ENCODE measurements at places on chromosomes 12 and 14.

- no peak for DNase-seq
Measured at GRCh38 chr14:30204431-30204980, 276.9 kb upstream of the PRKD1 start.

GRCh38 chr12:131043401-131043871 is 89.7 kb downstream of the ADGRD1 start:
- DNase-seq, result no peak

GRCh38 chr12:5210923-5211290 is 167.2 kb downstream of the KCNA5 start:
- no peak for DNase-seq

DNA sequence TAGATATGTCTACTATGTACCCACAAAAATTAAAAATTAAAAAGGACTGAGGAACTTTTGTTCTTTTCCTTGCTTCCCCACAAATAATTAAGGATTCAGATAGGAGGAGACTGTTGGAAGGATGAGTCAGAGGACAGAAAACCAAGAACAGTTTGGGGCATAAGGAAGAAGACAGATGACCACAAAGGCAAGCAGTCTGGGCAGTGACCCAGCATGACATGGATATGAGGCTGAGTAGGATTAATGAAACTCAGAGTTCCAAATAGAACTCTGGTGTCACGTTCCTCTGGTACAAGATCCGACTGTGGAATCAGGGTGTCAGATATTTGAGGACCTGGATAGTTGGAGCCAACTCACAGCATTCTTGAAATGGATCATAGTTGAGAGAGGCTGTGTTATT is 89.3 kb upstream of the SLC38A4 start:
- DNase-seq, result no peak

DNA sequence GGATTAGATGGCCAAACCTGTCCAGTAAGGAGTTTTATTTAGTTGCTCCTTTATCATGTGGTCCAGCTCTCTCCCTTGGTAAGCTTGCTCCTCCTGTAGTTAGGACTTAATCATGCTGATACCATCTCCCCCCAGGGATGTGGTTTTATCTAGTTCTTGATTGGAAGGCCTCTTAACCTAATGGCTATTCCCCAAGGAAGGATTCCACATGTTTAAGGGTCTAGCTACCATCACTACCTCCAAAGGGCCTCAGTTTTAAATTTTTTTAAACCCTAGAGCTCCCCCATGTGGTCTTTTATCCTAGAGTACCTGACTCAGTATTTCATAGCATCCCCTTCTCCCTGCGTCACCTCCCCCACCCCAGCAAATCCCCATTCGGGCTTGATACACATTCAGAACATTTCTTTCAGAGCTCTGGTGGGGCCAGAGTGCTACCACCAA is 22.5 kb downstream of the MAP3K12 start:
- DNase-seq, result no peak
